SJSA1 (cell line): ENCODE measurements at places on chromosomes 3 and 15.

DNA sequence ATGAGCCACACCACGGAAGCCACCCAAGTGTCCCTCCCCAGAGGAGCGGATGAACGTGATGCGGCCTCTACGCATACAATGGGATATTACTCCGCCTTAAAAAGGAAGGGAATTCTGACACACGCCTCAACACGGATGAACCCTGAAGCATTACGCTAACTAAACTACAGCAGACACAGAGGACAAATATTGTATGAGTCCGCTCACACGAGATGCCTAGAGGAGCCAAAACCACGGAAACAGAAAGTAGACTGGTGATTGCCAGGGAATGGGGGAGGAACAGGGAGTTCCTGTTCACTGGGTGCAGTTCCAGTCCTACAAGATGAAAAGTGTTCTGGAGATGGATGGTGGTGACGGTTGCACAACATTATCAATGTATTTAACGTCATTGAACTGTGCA is 32.7 kb downstream of the SRGAP3 start:
- DNase-seq: no peak

GRCh38 chr3:194079702-194080172 is 56.2 kb upstream of the HES1 start:
- DNase-seq: no peak

DNA sequence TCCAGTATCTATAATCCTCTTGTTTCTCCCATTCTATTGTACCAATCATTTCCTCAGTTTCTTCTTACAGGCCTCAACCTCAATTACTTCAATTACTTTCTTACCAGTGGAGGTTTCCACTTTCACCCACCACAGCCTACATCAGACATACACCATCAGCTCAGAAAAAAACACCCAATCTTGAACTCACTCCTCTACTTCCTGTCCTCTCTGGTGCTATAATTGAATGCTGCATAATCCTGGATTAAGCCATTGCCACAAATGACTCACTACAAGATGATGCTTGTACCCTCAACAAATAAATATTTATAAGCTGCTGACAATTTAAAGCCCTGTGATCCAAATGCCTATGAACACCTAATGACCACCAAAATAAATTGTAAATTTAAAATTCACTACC is 18.5 kb downstream of the RYK start:
- DNase-seq: peak; percentile 34

- DNase-seq: no peak
Measured at GRCh38 chr15:62262305-62262941, 97.3 kb upstream of the C2CD4B start.

GRCh38 chr3:99351122-99351521 is 287.3 kb upstream of the COL8A1 start:
- no peak for DNase-seq

GRCh38 chr15:41655716-41656115 is 4.5 kb upstream of the MGA start:
- peak; percentile 35 for DNase-seq

DNA sequence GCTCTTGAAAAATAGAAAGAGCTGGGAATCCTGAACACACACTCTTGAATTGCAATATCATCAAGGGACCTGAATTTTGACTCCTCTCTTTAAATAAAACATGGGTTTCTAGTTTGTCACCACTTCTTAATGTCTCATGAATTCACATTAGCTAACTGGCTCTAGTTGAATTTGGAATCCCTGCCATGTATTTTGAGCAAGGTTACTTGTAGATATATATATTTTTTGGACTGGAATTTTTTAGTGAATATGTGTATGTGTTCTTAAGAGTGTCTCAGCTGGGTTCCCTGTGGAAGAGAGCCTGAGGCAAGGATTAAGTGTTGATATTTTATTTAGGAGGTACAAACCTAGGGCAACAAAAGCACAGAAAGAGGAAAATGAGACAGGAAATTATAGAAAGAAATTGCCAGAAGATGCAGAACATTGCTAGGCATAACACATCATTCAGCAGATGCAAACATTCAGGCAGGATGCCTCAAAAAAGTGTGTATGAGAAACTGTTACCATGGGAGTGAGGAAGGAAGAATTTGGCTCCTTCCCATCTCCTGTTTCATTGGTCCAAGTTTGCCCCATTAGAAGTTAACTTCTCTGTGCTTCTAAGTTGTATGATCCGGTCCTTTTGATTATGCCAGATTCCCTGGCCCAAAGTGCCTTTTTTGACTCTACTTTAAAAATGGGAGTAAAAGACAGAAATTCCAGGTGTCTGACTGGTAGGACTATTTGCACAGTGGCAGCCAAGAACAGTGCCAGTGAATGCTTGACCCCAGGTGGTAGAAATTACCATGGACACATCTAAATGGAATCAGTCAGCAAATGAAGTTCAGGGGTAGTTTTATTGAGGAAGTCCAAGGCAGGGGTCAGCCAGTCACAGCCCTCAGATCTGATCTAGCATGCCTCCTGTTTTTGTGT is 253.7 kb upstream of the TGFBR2 start:
- no peak for DNase-seq

- no peak for DNase-seq
Measured at GRCh38 chr3:5699313-5699712, 511.8 kb downstream of the EDEM1 start.

GRCh38 chr3:150372722-150373121 is 35.4 kb upstream of the TSC22D2 start:
- peak; percentile 71 for DNase-seq

- DNase-seq: no peak
Measured at GRCh38 chr3:30475038-30475808, 131.2 kb upstream of the TGFBR2 start.

GRCh38 chr15:90814191-90814821 is 54.1 kb upstream of the FURIN start:
- peak; percentile 89 for DNase-seq

GRCh38 chr3:171028025-171028778 is 1.7 kb upstream of the SLC2A2 start:
- no peak for DNase-seq

DNA sequence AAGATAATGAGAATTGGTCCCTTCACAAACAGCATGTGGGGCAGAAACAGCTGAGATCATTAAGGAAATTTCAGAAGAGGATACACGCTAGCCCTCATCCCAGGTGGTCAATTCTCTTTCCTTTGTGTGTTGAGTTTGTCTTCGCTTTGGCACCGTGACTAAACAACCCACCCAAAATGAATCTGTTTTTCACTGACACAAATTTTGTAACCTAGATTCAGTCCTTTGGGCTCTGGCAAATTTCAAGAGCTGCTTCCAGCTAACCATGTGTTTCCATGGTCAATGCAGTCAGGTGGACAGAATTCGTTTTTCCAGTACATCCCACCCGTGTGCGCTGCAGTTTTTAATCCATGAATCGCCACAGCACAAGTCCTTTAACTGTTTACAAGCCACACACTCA is 435.4 kb downstream of the WDR72 start:
- DNase-seq: no peak

- no peak for DNase-seq
Measured at GRCh38 chr3:160612386-160613075, 47.2 kb upstream of the KPNA4 start.

- DNase-seq: peak; percentile 49
Measured at GRCh38 chr3:25424614-25425013, 3.4 kb upstream of the RARB start.

GRCh38 chr15:62648954-62649353 is 393.6 kb upstream of the TPM1 start:
- DNase-seq: no peak

DNA sequence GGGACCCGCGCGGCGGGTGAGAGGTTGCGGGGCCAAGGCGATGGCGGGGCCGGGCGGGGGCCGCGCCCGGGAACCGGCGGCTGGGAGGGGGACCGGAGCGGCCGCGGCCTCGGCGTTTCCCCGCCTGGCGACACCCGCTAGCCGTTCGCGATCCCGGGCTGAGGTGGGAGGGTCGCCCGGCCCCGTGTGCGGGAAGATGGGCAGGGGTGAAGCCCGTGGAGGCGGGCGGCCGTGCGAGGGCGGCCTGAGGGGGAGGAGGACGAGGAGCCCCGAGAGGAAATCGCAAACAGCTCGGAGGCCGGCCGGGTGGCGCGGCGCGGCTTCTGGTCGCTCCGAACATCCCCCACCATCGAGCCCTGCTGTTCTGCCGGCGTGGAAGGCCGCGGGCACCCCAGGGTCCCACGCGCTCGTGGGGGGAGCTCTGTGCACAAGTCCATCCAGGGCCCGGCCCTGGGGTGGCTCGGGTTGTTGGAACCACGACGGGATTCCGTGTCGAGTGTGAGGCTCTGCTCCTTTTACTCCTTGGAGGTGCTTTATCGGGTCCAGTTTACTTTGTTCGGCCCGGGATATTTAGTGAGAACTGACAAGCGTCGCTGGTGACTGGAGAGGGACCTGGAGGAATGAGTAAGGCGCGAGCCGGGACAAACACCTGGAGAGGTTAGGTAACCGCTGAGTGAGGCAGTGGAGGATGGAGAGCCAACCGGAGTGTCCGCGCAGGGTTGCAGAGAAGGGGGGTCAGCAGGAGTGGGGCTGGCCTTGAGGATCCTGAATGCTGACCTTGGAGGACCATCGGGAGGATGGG is 728 bp downstream of the CRTC3 start:
- peak; percentile 63 for DNase-seq

- peak; percentile 69 for DNase-seq
Measured at GRCh38 chr3:172607305-172608121, 84.3 kb upstream of the TNFSF10 start.

DNA sequence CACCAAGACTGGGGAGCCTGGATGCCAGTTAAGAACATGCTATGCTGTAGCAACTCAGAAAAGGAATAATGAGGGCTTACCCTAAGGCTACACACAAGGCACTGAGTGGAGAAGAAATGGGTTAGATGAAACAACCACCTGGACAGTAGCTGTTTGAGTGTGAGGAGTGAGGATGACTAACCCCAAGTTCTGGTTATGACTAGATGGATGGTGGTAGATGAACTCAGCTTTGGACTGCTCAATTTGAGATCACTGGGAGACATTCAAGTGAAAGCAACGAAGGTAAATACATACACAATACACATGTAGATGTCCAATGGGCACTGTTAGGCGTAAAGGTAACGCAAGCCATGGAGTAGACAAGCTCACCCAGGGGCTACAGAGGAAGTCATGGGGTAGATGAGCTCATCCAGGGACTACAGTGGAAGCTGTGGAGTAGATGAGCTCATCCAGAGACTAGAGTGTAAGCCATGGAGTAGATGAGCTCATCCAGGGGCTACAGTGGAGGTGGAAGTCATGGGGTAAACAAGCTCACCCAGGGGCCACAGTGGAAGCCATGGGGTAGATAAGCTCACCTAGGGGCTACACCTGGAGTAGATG is 98.3 kb downstream of the ANO10 start:
- no peak for DNase-seq

DNA sequence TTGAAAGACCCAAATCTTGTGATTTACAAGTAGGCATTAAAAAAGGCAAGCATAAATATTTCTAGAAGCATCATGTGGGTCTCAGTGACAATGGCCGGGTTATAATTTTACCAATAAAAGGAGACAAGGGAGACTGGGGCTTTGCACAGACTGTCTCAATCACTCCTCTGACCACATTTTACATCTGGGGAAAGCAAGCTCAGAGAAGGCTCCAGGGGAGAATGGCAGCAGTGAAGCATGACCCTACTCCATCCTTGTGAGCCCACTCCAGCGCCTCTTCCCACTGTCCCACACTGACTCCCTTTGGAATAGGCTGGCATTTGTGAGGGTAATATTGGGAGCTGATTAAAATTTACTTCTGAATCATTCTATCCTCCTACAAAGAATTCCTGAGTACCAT is 61.8 kb downstream of the SATB1 start:
- DNase-seq: no peak

GRCh38 chr3:23574822-23575315 is 230.9 kb upstream of the UBE2E1 start:
- no peak for DNase-seq

GRCh38 chr3:45612138-45612537 is 17.6 kb downstream of the LIMD1 start:
- no peak for DNase-seq

- DNase-seq: peak; percentile 99
Measured at GRCh38 chr15:62896969-62897486, 145.5 kb upstream of the TPM1 start.
